ENCODE measurements at places on chromosomes 13 and 19.

DNA sequence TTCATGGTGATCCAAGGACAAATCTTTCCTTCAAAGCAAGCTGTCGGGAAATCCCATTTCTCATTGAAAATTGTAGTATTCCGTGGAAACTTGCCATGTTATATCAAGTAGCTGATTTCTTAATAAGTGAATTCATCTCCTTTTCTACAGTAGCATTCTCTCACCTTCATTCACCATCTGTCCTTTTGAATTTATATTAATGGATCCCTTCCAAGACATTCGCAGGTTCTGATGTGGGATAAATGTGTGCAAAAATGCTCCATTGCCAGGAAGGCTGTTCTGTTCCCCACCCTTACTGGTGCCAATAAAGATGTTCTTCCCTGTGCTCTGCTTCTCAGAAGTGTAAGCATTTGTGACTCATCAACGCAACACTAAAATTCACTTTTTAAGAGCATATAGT is 36.2 kb downstream of the AMER2 start:
- no peak for DNase-seq

DNA sequence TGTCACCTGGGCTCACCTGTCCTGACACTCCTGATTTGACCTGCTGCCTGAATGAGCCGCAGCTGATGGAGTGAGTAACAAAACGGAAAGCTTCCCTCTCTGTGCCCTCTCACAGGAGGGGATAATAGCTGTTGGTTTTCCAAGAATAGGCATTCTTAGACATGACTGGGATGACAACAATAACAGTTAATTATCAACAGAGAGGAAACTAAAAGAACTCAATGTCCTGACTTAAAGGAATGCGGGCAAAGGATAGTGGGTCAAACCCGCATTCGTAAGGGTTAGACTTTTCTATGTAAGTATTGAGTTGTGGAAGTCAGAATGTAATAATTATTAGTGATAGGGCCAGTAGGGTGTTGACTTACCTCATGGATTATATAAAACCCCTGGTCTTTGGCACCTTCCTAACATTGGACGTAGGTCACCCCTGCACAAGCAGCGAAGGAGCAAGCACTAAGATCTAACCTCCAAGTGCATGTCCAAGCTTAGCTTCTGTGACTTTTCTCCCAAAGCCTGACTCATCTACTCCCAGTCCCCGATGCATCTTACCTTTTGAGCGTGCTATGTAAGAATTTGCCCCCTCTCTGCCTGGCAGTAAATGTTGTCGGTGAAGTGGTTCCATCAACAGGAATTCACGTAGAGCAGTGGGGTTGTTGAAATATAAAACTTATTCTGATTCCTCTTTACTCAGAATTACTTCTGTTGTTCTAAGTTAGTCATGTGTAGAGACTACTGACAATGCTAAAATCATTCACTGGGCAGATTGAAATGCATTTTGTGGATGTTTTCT is 442.3 kb downstream of the FGF9 start:
- no peak for DNase-seq

DNA sequence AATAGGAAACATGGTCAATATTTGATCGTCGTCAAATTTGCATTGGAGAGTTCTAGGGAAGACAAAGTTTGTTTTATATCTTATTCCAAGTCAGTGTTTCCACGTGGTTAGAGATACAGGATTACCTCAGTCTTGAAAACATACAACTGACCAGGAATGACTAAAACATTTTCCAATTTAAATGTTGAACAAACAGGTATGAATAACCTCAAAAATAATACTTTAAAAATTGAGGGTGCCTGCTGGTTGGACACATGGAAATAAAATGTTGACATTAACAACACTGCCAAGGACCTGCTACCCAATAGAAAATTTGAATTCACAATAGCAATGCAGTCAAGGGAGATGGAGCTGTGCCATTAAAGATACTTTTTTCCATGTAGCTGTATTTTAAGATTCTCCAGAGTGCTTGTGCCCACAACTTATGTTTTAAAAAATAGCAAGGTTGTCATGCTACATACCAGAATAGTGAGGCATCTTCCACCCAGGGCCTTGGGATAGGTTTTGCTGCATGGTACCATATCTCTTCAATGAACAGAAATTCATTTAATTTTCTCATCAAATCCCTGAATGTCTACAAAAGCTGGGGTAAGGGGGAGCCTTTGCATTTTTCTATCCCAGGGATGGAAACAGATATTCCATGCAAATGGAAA is 260.8 kb downstream of the EFNB2 start:
- DNase-seq = no peak

GRCh38 chr13:32838945-32839344 is 177.3 kb upstream of the KL start:
- DNase-seq = peak; percentile 77

GRCh38 chr19:39878398-39878797 is 32.2 kb upstream of the FBL start:
- DNase-seq = no peak

GRCh38 chr19:39074205-39074692 is 9.9 kb upstream of the ACP7 start:
- no peak for DNase-seq

DNA sequence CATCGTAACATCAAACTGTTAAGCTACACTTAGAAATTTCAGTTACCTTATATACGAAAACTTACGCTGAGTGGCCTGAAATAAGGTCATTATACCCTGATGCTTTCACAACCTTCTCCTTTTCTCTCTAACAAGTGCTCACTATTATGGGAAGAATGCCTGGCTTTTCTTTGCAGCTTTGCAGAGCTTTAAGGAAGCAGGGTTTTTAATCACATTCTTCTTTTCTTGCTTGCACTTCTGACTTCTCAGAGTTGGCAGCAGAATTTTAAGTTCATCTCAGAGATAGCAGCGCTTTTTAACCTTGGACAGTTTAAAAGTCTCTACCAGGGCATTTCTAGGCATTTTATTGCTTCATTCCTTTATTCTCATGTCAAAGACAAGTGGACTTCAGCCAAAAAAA is 285.1 kb downstream of the SPRY2 start:
- DNase-seq = no peak

DNA sequence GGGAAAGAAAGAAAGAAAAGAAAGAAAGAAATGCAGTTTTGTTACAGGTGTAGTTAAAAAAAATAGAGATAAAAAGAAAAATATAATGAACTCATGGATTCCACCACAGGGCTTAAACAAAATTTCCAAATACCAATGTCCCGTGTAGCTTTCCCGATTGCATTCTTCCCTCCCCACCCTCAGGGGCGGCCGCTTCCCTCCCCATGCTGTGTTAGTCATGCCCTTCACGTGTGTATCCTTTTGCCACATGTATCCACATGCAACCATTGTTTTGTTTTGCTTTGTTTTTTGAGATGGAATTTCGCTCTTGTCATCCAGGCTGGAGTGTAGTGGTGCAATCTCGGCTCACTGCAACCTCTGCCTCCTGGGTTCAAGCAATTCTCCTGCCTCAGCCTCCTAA is 3.6 kb upstream of the KMT5C start:
- no peak for DNase-seq

DNA sequence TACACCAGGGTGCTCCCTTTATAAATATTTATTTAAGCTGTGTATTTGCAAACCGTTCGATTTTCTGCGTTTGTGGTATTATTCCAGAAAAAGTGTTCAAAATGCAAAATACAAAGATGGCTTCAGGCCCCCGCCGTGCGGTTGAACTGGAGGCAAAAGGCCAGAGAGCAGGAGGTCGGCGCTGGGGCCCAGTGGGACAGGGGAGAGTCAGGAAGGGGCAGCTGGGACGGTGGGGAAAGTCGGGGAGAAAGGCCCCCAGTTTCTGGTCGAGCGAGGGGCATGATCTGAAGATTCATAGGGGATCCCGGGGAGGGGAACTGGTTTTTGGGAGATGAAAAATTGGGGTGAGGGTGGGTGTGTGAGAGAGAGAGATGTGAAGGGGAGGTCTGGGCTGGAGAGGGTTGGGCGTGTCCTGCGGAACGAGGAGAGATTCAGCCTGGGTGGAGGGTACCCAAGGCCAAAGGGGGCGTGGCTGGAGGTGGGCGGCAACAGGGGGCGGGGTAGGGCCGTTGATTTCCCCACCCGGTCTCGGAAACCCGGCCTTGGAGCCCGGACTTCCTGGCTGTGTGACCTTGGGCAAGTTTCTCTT is 678 bp downstream of the ISOC2 start:
- peak; percentile 42 for DNase-seq

All from COR-L47 (cell line).